ENCODE measurements at places on chromosomes 5 and 9. TPM values are rescaled to one million over a fixed set of nuclear protein-coding genes. Genes with fewer than 3 reads are reported as not detected.

The ACTBL2 gene
- total RNA-seq: 0.97 TPM

The ENTREP1 gene
- total RNA-seq: under 0.01 TPM

The GARIN3 gene
- not detected for total RNA-seq

The ATOSB gene
- total RNA-seq: 21.3 TPM

The PCDHB14 gene
- 0.43 TPM for total RNA-seq

The HMMR gene
- total RNA-seq: 10.0 TPM

The PLCXD3 gene
- 0.32 TPM for total RNA-seq

The NRG2 gene
- under 0.01 TPM for total RNA-seq

The RASEF gene
- 0.97 TPM for total RNA-seq

The TYRP1 gene
- 0.43 TPM for total RNA-seq

The DRD1 gene
- total RNA-seq: under 0.01 TPM

The MTX3 gene
- 13.2 TPM for total RNA-seq

The ZBTB26 gene
- 4.3 TPM for total RNA-seq

The IL13 gene
- not detected for total RNA-seq

The NMUR2 gene
- not detected for total RNA-seq

The CCDC192 gene
- not detected for total RNA-seq
